Testis (tissue), 5 donors: ENCODE measurements at places on chromosomes 1 and 21. TPM values are rescaled to one million over a fixed set of nuclear protein-coding genes. Genes with fewer than 3 reads are reported as not detected.
A peak's percentile ranks its signal among the peaks of the same experiment; 100 is the strongest.

- DNase-seq: no peak
These were observed 450 bp upstream of the CR2 start for GRCh38 chr1:207453710-207454045.

- no peak for DNase-seq
These were observed 8.1 kb upstream of the LEFTY1 start for GRCh38 chr1:225896937-225897549.

DNA sequence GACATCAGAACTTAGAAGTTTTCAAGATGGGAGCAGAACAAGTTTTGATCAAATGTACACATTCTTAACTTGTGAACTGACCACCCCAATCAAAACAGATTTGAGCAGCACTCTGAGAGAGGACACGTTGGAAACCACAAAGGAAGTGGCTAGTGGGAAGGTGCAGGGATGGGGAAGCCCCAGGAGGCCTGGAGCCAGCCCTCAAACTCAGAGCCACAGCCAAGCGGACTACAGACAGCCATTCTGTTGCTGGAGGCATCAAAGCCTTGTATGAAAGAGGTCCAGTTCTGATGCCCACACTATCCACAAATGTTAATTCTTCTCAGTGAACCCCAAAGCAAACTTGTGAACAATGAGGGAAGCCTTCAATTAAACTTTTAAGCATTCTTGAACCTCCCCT is 143.6 kb upstream of the RAB4A start:
- no peak for DNase-seq

DNA sequence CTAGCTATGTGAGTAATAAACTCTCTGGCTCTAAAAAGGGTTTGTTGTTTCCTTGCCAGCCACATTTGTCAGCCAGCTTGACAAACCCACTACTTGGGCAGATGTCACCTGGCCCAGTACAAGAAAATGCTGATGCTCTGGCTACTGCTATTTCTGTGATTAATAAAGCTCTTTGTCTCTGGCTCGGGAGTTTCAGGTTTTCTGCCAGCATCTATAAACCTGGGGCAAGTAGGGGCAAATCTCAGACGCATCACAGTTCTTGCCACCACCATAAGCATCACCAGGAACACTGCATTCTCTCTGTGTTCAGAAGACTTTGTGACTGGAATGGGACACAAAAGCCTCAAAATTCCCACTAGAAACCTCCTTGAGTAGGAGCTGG is 2.5 kb downstream of the ITLN2 start:
- DNase-seq: no peak

GRCh38 chr1:107782217-107782845 is 182.6 kb downstream of the VAV3 start:
- DNase-seq: peak; percentile 42

DNA sequence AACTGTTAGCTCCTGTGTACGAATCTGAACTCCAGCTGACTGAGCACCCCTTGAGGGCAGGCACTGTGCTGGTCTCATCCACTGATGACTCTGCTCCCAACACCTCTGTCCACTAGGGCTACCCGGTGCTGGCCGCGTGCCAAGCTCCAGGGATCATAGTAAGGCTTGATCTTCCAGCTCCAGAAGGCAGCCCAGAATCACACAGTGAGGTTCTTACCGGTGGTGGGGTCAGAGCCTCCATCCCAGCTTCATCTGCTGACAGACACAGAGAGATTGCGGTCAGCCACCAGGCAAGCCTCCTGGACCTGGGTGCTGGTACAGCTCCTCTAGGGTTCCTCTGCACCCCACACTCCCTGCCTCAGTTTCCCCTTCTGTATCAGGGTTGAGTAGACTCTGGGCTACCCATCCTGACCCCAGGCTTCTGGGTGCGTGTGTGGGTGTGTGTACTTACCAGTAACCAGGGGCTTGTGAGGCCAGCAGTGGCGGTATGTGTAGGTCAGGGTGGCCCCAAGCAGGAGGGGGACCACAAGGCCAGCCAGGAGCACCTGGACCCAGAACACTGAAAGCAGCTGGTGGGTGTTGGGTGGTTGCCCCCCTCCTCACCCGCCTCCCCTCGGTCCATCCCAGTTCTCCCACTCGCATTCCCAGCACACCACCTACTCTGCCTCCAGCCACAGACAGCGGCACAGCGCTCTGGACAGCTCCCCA is 3.4 kb downstream of the TNFRSF25 start:
- DNase-seq: no peak

Gene SPATA1
- polyA plus RNA-seq: 6.0 TPM

- DNase-seq: no peak
These were observed 52.5 kb downstream of the DISC1 start for GRCh38 chr1:231679109-231679508.

DNA sequence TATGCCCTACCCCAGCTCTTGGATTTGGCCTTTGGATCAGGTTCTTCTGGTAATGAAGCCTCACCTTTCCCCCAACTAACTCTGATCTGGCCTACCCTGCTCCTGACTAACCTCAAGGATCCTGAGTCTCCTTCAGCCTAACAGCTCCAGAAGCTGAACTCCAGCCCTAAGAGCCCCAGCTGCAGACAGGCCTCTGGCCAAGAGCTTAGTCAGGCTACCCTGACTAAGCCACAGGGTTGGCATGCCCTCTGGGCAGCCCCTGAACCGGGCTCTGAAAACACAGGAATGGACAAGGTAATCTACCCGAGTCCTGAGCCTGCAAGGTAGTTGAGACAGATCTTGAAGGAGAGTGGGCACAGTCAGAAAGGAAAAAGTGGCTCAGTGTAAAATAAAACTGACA is 29.4 kb downstream of the COA7 start:
- DNase-seq: no peak

Gene S100A3
- polyA plus RNA-seq: 0.67 TPM

DNA sequence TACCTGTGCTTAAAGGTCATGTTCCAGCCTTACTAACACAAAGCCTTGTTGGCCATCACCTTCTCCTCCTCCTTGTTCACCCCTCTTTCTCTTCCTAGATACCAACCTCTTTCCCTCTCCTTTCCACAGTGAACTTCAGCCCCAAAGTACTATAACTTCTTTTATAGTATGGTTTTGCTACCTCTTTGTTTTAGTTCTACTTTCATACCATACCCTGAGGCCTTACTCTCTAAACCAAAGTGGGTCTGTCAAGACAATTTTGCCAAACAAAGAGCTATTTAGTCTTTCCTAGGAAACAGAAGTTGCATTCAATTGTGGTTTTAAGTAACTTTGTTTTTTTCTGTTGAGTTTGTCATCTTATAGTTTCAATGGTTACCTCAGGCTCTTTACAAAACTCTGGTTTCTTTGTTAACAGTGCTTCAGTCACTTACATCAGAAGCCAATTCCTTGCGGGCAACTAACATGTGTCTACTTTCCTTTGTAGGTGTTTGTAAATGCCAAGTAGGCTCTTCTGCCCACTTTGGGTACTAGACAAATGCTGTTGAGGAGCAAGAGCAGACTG is 623.9 kb upstream of the PKN2 start:
- no peak for DNase-seq

- no peak for DNase-seq
These were observed 27.4 kb downstream of the SYF2 start for GRCh38 chr1:25204797-25205480.

DNA sequence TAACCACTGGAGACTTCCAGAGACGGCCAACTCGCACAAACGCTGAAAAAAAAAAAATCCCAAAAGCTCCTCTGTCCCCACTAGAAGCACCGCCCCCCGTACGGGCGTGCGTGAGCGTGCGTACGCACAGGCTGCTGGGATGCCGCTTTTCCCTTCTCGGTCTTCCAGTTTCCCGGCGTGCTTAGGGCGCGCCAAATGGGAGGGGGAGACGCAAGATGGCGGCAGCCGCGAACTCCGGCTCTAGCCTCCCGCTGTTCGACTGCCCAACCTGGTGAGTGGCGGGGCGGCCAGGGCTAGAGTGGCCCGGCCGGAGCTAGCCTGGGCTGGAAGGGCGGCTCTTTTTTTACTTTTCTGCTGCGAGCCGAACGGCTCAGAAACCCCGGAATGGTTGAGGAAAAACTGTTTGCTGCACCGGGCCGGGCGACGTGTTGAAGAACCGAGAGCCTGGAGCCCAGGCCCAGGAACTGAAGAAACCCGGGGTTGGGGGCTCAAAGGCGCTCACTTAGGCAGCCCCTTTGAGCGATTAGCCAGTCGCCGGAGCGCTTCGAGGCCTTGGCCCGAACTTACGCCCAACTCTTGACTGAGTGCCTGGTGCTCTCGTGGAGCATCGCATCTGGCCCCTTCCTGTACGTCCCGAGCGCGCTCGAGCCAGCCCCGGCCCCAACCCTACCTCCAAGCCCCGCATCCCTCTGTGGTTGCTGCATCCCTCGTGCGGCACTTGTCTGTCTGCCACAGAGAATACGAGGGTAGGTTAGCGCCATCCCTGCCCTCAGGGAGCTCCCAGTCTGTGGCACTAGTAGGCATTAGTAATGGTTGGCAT is at the start of gene PPP1R8:
PPP1R8 (plus strand) TSS at position 162 of the 820 bp plus-strand sequence; CDS start at position 216, 54 bp downstream.
- DNase-seq: peak; percentile 96

GRCh38 chr1:45246760-45247159 is 40.4 kb upstream of the ZSWIM5 start:
- no peak for DNase-seq

- no peak for DNase-seq
These were observed 1.7 kb downstream of the COL8A2 start for GRCh38 chr1:36123356-36123755.

GRCh38 chr1:227542153-227543120 is 20.9 kb upstream of the ZNF678 start:
- DNase-seq: peak; percentile 87

DNA sequence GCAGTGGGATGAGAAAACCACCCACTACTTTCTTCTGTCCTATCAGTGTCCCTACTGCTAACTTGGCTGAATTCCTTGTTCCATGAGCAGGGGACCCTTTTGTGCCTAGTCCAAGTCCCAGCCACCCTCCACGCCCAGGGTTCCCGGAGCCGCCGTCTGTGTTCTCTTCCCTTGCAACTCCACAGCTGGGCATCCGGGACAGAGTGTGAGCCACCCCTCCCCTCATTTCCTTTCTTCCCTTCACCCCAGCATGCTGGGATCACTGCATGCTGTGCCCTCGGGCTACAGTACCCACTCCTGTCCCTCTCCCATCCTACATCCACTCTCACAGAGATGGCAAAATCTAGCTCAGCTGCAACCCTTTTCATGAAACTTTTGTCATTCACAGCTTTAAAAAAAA is 44.5 kb downstream of the PGBD5 start:
- no peak for DNase-seq

- DNase-seq: no peak
These were observed 122.7 kb downstream of the RYR2 start for GRCh38 chr1:237164406-237165352.

DNA sequence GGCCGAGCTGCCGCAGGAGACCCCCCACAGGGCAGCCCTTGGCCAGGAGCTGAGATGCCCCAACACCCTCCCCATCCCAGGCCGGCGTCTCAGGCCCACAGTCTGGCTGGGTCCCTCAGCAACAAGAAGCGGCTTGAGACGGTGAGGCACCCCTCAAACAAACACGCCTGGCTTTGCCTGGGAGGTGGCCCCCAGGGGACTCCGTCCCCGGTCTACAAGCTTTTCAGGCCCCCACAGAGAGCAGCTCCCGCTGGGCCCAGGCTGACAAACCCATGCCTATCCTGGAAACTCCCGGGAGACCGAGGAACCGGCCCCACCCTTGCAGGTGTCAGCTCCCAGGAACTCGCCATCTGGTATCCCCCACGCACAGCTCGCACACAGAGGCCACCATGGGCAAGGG is 67.0 kb downstream of the ARHGEF16 start:
- no peak for DNase-seq

DNA sequence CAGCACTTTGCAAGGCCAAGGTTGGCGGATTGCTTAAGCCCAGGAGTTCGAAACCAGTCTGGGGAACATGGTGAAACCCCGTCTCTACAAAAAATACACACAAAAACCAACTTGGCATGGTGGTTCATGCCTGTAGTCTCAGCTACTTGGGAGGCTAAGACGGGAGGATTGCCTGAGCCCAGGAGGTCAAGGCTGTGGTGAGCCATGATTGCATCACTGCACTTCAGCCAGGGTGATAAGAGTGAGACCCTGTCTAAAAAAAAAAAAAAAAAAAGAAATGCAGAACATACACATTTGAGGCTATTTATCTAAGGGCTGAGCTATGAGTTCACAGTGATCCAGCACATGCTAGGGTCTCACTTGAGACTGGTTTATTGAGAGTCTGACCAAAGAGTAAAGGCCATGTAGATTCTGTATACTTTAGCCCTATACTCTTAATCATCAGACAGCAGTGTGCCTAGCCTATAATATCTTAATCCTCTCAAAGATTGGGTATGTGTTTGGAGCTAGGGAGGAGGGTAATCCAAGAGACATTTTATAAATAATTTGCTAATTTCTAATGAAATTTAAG is 23.9 kb downstream of the RNF2 start:
- no peak for DNase-seq

Gene BRDT
- 97.4 TPM for polyA plus RNA-seq

DNA sequence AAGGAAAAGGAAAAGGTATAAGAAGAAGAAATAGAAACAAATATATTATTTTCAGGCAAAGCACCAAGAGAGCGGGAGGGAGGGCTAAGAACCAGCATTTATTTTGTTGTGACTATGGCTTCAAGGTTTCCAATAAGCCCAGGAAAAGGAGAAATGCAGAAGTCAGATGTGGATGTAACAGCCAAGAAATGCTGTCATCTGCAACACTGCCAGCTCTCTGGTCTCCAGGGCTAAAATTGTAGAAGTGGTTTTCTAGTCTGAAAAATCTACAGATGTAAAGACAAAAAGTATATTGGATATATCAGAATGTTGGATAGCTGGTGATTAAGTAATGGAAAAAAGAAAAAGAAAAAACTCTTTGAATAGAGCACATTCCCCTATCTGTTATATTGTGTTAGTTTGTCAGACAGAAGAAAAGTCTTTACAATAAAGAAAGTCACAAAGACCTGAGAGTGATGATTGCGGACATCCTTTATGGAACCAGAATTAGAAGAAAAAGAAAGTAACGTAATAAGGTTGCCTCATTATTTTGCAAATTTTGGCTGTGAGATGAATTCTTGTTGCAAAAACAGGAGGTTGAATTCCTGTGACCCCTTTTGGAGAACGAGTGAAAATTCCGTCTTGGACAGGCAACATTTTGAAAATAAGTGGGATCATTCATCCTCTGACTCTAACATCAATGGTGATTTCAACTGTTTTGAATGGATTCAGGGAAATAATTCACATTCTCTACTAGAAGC is 938.1 kb downstream of the TTLL7 start:
- no peak for DNase-seq

GRCh38 chr1:87594736-87595383 is 266.2 kb downstream of the LMO4 start:
- no peak for DNase-seq

Gene CLCA4
- 0.37 TPM for polyA plus RNA-seq

- DNase-seq: no peak
These were observed 6.5 kb upstream of the IGSF3 start for GRCh38 chr1:116674011-116674531.
